T-helper 1 cell treated with Interleukin-12 subunit alpha and Interleukin-12 subunit beta and Interleukin-4 antibody, amounts not matched to agents 30 ng/mL and 1 ng/mL, for 36 hours (primary cell): ENCODE measurements at places on chromosomes 2 and 18. TPM values are rescaled to one million over a fixed set of nuclear protein-coding genes. Genes with fewer than 3 reads are reported as not detected.

LYG2 gene
- total RNA-seq: not detected in 2 replicates

ANO7 gene
- 0.46 and 0.61 TPM in 2 replicates for total RNA-seq

HNRNPA3 gene
- 295 and 307 TPM in 2 replicates for total RNA-seq

HOXD13 gene
- not detected in 2 replicates for total RNA-seq

PLEKHM3 gene
- 6.6 and 6.8 TPM in 2 replicates for total RNA-seq

SP9 gene
- not detected in 2 replicates for total RNA-seq

ARMC9 gene
- 1.4 and 1.5 TPM in 2 replicates for total RNA-seq

RGPD4 gene
- total RNA-seq: 0.05 TPM in 1 of 2 replicates, not detected in the other

LRP2 gene
- total RNA-seq: 0.07 TPM in 1 of 2 replicates, not detected in the other

ROCK1 gene
- total RNA-seq: 66.2 and 67.9 TPM in 2 replicates
